Gastroesophageal sphincter (tissue), 4 donors: ENCODE measurements at places on chromosomes 12 and 14.
A peak's percentile ranks its signal among the peaks of the same experiment; 100 is the strongest.

GRCh38 chr12:13163868-13164635 lies 32.5 kb upstream of the EMP1 start:
- no peak for ATAC-seq

- no peak for ATAC-seq
Observed at GRCh38 chr14:52583544-52583943, 30.9 kb downstream of the GPR137C start.

- no peak for ATAC-seq
Observed at GRCh38 chr14:79809849-79810612, 401.3 kb downstream of the DIO2 start.

- no peak for ATAC-seq
Observed at GRCh38 chr14:86420131-86420530, 890.2 kb downstream of the FLRT2 start.

DNA sequence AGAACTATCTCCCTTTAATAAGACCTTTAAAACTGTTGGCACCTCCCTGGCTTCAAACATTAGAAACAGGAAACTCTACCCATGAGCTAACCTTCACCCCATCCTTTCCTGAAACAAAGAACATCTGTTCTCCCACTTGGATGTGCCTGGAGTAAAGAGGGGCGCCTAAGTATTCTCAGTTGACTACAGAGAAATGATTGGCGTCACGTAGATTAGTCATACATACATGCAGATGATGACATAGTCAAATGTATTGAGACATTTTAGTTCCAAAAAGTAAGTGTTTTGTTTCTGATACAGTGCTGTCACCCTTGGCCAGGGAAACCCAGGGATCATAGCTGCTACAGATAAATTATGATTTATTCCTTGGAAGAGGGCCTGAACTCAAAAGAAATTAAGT lies 260.0 kb upstream of the PLEKHG7 start:
- no peak for ATAC-seq

DNA sequence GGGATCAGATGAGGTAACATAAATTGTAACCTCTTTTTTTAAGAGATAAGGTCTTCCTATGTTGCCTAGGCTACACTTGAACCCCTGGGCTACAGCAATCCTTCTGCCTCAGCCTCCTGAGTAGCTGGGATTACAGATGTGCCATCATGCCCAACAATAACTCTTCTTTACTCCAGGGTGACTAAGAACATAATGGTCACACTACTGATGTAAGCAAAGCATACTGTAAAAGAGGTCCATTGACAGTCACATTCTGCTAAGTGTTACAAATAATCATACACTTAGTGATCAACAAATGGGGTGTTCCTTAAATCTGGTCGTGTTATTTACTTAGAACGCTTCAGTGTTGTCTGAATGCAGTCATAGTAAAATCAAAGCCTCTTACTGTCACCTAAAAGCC lies 68.9 kb downstream of the EPS8 start:
- ATAC-seq: no peak

GRCh38 chr14:103899316-103899715 lies 28.9 kb upstream of the TDRD9 start:
- no peak for ATAC-seq

GRCh38 chr14:49947506-49947905 lies 54.6 kb downstream of the ARF6 start:
- no peak for ATAC-seq

DNA sequence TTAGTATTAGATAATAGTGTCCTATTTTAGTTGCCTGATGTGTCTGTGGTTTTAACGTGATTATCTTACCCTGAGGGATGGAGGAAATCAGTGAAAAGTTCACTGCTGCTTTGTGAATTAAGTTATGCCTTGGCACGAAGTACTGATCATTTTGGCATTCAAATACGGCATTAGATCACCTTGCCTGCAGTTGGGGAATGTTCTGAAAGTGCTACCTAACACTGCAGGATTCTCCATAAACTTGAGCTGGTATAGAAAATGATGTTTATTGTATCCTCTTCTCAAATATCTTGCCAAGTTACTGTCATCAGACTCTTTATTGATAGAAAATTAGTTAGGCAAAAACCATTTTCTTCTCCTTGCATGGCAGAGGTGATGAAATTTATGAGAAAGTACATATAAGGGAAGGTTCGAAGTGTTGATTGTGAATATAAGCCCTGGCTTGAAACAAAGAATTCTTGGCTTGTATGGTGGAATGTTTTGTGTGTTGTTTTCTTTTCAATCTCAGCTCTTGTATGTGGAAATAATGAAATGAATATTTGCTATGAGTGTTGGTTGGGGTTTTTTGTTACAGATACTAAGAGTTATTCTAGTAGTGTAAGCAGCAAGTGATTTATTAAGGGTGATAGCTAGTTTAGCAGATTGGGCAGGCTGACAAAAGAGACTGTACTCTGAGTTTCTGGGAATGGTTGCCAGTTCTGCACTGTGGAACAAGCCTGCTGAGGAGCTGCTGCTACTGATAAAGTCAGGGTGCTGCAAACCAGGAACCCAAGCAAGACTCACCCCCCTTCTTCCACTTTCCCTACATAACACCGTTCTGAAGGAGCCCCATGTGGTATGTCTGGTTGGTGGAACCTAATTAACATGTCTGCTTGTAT lies 448.3 kb downstream of the PCNX1 start:
- peak; percentile 85 for ATAC-seq

GRCh38 chr12:116697716-116698115 lies 40.2 kb downstream of the SPRING1 start:
- ATAC-seq: no peak

- ATAC-seq: no peak
Observed at GRCh38 chr14:55717621-55718020, 137.6 kb downstream of the KTN1 start.

DNA sequence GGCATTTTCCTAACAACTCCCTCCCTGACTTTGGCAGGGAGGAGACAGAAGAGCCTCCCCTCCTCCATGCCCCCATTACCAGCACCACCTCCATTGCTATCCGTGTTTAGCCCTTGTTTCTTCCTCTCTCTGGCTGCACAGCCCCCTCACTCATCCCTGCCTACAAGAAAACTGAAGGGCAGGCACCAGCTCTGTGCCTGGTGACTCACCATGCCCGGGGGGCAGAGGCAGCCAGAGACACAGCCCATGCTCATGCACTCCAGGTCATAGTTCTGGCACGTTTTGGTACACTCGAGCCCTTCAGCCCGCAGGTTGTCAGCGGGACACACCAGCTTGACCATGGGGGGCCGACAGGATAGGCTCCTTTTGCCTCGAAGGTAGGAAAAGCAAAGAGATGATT lies 80.4 kb downstream of the VWF start:
- ATAC-seq: no peak

DNA sequence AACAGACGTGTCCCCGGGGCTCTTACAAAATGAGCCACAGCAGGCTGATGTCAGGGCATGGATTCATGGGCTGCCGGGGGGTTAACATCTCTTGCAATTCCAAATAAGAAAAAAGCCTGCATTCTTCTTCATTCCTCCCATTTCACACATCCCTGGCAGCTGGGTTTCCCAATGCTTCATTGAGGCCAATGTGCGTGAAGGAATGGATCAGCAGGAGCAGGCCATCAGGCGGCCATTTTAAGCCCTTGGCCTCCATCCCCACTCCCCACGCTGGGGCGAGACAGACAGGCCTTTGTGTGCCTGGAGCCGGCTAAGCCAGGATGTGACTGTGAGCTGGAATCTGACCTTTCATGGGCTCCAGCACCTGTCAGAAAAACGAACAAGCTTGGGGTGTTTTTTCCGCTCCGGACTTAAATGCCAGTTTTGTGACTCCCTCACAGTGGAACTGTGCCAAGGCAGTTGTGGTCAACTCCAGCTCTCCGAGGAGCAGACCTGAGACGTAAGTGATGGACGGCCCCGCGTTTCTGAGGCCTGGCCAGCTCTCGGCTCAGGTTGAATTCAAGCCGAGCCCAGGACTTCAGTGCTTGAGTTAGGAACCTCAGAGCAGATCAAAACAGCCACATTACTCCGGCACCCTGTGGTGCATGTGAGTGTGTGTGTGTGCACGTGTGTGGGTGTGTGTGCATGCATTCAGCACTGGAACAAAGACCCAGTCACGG lies 133.1 kb downstream of the TMEM30B start:
- peak; percentile 27 for ATAC-seq

GRCh38 chr12:56676851-56677580 lies 11.1 kb downstream of the PTGES3 start:
- ATAC-seq: no peak

GRCh38 chr12:48023386-48023785 lies 19.1 kb upstream of the COL2A1 start:
- no peak for ATAC-seq

GRCh38 chr12:43079476-43079875 lies 472.5 kb downstream of the ADAMTS20 start:
- ATAC-seq: no peak

GRCh38 chr14:89922031-89922907 lies 32.3 kb downstream of the EFCAB11 start:
- ATAC-seq: no peak

GRCh38 chr14:19800282-19801117 lies 3.1 kb upstream of the OR4N2 start:
- no peak for ATAC-seq

DNA sequence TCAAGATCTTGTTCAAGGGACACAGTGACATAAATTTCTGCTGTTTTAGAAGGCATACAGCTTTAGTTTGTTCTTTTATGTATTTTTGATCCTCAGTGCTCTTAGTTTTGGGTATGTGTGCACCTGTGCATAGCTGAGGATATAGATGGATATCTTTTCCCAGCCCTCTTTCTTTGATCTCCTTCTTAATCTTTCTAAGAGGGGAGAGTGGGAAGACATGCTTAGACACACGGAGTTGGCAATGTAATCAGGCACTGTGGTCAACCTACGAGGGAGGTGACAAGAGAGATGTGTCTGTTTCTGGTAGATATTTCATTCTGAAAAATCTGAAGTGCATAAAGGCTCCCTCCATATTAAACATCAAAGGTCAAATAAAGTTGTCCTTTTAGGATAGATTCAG lies 340.6 kb downstream of the TMEM132D start:
- no peak for ATAC-seq

- ATAC-seq: no peak
Observed at GRCh38 chr12:31991146-31991545, 31.9 kb downstream of the RESF1 start.

DNA sequence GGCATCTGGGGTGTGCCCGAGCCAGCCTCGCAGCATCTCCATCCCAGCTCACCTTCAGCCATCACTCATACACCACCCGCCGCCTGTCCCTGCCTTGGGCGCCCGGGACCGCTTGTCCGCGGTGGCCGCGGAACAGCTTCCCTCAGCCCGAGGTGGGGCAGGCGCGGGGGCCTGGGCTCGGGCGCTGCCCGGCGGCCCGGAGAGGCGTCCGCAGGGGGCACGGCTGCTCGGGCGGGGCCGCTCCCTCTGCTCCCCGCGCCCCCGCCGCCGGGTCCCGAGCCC lies 430 bp downstream of the SLC41A2 start:
- ATAC-seq: peak; percentile 42

DNA sequence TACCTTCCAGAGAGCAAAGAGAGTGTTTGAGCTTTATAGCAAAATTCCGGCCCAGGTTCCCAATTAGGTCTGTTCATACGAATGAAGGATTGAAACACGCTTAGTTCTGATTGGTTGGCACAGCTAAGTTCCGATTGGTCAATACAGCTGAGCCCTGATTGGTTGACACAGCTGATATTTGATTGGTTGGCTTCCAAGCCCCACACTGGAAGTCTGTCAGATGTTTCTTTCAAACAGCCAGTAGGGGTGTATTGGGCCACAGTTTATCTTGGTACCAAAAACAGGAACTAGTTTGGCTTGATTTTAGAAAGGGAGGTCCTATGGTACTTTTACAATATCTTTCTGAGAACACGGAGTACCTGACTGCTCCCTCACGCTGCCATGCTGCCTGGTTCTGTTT lies 93.4 kb downstream of the CAND1 start:
- ATAC-seq: no peak

DNA sequence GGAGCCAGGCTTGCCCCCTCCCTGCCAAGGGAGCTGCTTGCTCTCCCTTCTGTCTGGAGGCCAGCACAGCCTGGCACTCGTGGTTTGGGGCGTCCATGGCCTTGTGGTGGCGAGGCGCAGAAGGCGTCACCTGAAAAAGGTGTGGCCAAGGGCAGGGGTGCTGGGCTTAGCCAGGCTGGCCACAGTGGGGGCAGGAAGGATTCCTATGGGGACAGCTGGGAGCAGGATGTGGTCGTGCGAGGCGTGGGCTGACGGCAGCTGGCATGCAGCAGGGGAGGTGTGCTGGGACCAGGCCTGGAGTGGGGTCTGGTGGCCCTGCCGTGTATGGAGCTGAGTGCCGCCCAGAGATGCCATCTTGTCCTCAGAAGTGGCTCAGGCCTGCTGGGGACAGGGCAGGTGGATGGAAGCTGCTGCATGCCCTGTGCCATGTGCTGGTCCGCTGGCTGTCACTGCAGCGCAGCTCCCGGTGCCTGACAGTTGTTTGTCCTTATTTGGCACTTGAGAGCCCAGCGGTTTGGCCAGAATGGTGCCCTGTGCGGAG lies 30.0 kb downstream of the SH2B3 start:
- no peak for ATAC-seq

- no peak for ATAC-seq
Observed at GRCh38 chr14:28761438-28762291, 4.9 kb upstream of the FOXG1 start.

- ATAC-seq: no peak
Observed at GRCh38 chr14:23209651-23210423, 26.4 kb upstream of the SLC7A8 start.

- ATAC-seq: no peak
Observed at GRCh38 chr14:101273091-101273490, 288.2 kb upstream of the DIO3 start.

- no peak for ATAC-seq
Observed at GRCh38 chr14:99067141-99067920, 204.7 kb downstream of the BCL11B start.

DNA sequence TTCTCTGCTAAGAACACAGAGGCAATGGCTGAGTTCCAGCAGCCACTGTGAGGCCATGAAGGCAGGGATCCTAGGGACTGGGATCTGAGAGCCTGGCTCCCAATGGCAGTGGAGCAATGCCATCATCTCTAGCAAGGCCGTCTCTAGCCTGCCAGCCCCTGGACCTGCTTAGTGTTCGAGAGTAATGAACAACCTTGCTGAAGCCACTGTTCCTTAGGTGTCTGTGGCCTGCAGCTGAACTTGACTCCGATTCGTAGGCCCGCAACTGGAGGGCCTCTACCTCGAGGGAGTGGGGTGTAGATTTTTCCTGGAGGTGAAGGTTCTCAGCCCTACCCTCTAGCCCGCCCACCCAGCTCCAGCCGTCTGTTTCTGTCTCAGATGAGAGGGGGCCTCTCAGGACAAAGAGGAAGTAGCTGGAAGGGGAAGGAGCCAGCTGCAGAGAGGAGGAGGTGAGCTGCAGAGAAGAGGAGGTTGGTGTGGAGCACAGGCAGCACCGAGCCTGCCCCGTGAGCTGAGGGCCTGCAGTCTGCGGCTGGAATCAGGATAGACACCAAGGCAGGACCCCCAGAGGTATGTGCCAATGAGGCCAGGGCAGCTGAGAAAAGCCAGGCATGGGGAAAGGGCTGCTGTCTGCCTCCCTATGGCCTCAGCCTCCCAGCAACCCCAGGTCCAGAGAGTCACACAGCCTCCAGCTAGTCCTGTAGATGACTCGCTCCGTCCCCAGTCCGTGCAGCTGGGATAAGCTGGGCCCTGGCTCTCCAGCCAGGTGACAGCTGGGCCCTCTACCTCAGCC lies at the start of gene PLD4:
PLD4 (plus strand) TSS at position 459 of the 793 bp plus-strand sequence. CDS start 2,262 bp downstream, outside the sequence.
- ATAC-seq: no peak

- no peak for ATAC-seq
Observed at GRCh38 chr14:75280291-75280830, 1.7 kb downstream of the FOS start.
